ENCODE measurements at places on chromosomes 4 and X.

DNA sequence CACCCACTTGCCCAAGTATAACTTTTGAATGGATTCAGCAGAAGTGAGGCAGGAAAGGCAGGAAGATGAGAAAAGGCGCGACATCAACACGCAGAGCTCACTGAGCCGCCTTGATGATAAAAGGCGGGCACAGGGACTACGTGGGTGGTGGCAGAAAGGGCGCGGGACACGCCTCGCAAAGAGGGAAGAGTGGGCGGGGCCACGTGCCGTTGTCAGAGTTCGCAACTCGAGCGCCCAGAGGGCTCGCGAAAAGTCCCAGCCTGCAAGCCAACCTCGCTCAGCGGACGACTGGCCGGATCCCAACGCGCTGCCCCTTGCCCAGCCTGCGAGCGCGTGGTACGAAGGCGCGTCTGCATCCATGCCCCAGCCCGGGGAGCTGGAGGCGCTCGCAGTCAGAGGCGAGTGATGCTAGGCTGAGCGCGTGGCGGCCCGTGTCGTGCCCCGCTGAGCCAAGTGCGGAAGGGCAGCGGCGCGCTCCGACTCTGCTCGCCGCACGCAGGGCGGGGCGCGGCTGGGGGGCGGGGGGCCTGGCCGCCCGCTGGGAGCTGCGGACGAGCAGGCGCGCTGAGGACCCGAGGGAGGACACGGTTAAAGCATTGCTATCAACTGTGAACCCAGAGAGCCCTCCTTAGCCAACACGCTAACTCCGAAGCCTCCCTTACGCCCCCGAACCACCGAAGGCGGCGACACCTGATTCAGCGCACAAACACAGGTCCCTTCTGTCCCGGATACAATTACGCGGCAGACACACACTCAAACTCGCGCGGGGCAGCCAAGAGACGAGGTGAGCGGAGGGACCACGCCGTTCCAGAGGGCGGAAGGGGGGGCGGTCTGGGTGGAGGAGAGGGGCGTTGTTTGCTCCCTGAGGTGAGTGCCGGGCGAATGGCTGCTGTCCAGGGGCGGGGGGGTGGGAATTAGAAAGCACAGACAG, at the start of gene UGT8:
Gene UGT8, plus strand, starts transcription at position 617 of the 931 bp plus-strand sequence. CDS start 24,074 bp downstream, outside the sequence.
- DNase-seq: no peak

DNA sequence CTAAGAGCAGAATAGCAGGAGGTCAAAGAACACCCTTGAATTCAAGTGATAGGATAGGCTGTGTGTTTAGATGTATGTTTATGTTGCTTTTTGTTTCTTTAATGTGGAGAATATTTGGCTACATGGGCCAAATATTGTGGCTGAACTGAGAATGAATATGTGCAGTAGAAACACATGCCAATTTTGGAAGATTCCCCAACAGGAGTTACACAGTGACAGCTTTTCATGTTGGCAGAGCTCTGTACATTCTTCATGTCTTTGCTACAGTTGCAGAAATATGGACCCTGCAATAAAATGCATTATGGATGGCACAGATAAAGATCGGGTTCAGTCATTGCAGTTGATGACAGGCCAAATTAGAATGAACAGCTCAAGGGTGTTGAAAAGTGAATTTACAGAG, 82.8 kb upstream of the SLC4A4 start:
- no peak for DNase-seq

- no peak for DNase-seq
These were observed 138.6 kb downstream of the HDX start for GRCh38 chrX:84363663-84364062.

- no peak for DNase-seq
These were observed 1016.0 kb downstream of the ARAP2 start for GRCh38 chr4:35228313-35228712.

GRCh38 chrX:136322064-136322463, 21.3 kb downstream of the ADGRG4 start:
- no peak for DNase-seq

DNA sequence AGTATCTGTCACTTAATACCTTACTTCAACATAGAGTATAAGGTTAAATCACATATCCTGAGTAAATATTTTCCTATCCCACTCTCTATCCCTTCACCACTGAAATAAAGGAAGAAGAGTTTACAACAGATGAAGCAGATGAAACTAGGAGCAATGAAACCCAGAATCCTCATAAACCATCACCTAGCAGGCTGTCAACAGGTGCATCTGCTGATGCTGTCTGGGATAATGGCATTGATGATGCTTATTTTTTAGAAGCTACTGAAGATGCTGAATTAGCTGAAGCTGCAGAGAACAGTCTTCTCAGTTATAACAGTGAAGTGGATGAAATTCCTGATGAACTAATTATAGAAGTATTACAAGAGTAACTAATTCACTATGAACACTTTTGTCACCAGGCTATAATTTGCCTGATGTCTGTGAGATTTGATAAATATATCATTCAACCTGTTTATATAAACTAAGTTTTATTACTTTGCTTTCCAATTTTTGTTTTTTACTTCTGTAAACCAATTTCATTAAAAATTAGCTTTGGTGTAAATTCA, 39.4 kb downstream of the CENPU start:
- DNase-seq: no peak

GRCh38 chrX:73647212-73647611, 84.2 kb downstream of the CHIC1 start:
- DNase-seq: no peak

GRCh38 chr4:63786171-63786570, 623.1 kb downstream of the TECRL start:
- no peak for DNase-seq

GRCh38 chr4:53009824-53010223, 147.7 kb downstream of the RASL11B start:
- no peak for DNase-seq

DNA sequence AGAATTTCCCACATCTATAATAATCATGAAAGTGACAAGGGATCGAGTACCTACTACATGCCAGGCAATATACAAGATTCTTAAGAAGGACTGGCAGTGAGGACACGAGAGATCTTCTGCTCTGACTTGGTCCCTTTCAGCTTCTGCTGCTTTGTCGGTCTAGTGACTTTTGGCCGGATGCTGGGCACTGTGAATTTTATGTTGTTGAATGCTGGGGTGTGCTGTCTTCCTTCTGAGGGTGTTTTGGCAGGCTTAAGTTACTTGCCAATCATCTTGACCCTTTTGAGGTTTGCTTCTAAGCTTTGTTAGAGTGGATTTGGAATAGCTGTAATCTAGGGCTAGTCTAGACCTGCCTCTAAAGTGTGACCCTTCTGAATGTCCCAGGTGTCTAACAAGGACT, 23.5 kb downstream of the NAT8L start:
- no peak for DNase-seq

DNA sequence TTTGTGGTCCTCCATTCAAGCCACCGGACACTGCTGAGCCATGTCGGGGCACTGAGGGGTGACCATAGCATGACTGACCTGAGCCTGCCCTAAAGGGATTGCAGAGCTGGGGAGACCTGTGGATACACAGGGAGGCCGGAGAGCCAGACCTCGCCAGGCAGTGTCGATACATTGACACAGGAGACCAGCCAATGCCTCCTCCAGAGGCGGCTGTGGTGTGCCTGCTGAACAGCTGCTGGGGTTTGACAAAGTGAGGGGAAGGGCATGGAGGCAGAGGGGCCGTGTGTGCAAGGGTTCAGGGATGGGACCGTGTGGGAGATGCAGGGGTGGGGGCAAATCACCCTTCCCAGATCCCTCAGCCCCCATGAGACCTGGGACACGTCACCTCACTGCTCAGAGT, 48.0 kb downstream of the PPP2R2C start:
- no peak for DNase-seq

- DNase-seq: no peak
These were observed 368.7 kb downstream of the BCOR start for GRCh38 chrX:39728852-39729598.

- DNase-seq: no peak
These were observed 1.4 kb downstream of the ARHGEF6 start for GRCh38 chrX:136779346-136779781.

DNA sequence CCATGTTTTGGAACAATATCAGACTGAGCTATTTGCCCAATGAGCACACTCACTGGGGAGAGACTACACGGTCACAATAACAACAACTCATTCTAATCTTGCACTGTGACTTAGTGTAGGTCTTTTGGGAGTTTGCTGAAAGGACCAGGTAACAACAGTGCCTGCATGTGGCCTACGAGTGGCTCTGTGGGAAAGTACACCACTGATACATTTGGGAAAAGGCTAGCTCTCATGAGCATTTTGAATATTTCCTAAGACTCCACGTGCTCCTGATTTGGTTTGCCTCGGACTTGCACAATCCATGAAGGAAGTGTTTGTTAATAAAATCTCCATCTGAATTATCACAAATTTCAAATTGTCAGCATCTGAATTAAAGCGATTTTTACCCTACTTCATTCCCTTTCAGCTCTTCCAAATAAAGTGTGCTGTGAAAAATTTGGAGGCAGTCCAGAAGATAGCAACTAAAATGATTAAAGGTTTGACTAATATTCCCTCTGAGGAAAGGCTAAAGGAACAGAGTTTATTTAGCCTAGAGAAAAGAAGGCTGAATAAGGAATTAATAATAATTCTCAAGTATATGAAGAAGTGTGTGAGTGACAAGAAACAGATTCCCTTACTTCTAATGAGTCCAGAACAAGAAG, 406.4 kb downstream of the PPARGC1A start:
- no peak for DNase-seq

DNA sequence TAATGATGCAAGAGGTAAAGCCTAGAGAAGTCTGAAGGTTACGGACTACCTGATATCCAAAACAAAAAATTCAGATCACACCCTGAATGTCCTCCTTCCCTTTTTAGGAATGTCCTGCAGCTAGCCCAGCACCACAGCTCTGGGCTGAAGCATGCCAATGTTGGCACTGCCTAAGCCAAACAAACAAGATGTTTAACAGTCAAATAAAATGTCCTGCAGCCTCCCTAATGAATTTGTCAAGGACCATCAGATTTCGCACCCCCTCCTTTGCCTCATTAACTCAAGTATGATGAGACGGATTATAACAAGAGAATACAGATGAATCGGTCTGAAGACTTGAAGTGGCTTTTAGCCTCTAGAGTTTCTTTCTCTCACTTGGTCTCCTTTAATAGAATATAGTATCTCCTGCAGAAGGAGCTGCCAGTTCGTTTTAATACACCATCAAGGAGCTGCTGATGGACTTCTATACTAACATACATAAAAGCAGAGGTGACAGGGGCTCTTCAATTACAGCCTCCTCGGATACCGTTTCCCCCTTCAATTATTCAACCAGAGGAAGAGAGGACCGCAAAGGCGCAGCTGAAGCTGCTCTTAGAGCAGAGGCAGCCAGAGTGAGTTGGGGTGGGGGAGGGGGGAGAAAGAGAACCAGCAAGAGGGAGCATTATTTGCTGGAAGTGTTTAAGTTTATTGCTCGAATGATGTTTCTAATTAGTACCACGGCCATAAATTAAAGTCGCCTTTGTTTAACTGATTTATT, 3.0 kb upstream of the MAB21L2 start:
- DNase-seq: no peak

GRCh38 chr4:104983615-104984179, 163.0 kb upstream of the TET2 start:
- no peak for DNase-seq

- DNase-seq: no peak
These were observed 46.2 kb upstream of the TRPC3 start for GRCh38 chr4:121998024-121998423.

DNA sequence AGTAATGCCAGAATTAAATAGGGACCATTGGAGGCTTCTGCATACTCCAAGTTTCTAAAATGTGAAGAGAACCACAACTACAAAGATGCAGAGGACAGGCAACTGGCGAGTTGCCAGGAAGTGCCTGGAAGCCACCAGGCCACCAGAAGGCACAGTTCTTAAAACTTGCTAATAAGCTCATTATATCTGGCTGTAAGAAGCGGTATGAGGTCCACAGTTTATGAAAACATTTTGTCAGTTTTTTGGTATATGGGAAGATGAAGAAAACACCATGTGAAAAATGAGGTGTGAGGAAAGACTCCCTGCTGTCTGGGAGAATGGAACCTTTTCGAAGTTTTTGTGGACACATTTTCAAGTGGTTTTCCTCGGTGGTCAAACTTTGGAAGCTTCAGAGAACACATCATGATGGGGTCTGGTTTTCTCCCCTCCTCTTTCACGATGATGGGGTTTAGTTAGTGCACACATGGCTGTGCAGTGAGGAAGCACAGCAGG, 202.7 kb downstream of the NR3C2 start:
- DNase-seq: no peak

DNA sequence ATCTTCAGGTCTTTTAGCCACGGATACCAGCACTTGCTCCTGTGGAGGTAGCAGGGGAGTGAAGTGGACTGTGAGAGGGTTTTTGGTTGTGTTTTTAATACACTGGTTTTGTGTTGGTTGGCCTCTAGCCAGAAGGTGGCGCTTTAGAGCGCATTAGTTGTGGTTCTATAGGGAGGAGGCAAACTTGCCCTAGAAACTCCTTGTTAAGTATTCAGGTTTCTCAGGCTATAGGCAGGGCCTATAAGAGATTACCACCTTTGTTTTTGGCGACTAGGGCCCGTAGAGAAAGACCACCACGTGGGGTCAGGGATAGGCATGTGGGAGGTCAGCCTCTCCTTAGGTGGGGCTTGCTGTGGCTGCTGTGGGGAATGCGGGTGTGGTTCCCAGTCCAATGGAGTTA, 221.6 kb upstream of the SPANXN4 start:
- DNase-seq: no peak

- no peak for DNase-seq
These were observed 115.1 kb downstream of the HS6ST2 start for GRCh38 chrX:132843363-132843762.

DNA sequence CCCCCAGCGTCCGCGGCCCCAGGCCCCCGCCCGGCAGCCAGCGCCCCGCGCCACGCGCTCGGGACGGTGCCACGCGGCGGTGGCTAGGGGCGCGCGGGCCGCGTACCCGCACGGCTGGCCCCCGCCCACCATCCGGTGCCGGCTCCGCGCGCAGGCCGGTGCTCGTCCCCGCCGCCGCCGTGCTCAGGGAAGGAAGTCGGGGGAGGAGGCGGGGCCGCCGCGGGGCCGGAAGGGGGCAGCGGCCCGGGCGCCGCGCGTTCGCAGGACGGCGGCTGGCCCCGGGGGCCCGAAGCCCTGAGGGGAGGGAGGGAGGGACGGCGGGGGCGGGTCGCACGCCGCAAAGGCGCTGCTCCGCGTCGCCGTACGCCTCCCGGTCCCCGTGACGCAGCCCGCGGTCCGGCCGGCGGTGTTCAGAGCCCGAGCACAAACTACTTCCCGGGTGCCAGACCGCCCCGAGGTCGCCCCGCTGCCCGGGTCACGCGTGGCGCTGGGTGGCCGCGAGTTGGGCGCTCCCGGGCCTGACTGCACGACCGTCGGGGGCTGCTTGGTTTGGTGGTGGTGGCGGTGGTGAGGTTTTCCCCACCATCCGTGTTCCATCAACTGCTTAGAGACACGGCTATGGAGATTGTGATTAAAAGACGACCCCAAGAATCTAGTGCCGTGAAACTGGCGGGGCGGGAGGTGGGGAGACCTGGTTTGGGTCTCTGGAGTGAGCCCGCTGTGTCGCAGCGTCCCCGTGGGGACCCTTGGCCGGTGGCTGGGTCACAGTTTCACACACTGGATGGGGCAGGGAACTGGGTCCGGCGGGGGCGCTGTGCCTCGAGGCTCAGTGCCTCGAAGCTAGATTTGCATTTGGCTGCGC, at the start of gene DCTD:
Gene DCTD, minus strand, starts transcription at position 205 of the 862 bp plus-strand sequence. CDS start 1,818 bp downstream, outside the sequence.
- peak; percentile 57 for DNase-seq

All from activated CD8-positive, alpha-beta memory T cell treated with anti-CD3 and anti-CD28 coated beads for 4 hours (primary cell).